ENCODE measurements at places on chromosomes 16 and 17.

- DNase-seq, result no peak
Observed at GRCh38 chr17:79053251-79053925, 21.2 kb upstream of the ENGASE start.

DNA sequence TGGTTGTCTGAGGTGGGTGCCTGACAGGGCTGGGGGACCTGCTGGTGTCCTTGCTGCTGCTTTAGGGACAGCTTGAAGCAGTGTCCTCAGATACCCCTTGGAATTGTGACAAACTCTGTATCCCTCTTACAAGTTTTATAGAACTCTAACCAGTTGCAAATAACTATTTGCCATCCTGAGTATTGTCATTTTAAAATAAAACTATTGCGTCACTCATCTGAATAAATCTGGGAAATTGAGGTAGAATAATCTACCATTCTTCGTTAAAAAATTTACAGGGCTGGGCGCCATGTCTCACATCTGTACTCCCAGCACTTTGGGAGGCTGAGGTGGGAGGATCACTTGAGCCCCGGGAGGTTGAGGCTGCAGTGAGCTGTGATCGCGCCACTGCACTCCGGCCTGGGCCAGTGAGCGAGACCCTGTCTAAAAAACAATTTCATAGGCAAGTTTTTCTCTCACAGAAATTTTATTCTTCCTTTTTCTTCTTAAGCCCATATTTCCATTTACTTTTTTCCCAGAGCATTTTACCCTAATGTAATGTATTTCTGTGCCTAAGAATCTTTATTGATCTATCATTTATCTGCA lies 14.2 kb downstream of the ZNF750 start:
- no peak for DNase-seq

GRCh38 chr17:59846394-59847165 lies 46.2 kb downstream of the TUBD1 start:
- DNase-seq, result peak; percentile 95

- DNase-seq, result no peak
Observed at GRCh38 chr16:66903544-66904427, 14.9 kb downstream of the CDH16 start.

- no peak for DNase-seq
Observed at GRCh38 chr16:74252329-74252728, 44.3 kb upstream of the PSMD7 start.

- peak; percentile 28 for DNase-seq
Observed at GRCh38 chr17:2814481-2815341, 18.5 kb downstream of the RAP1GAP2 start.

- peak; percentile 90 for DNase-seq
Observed at GRCh38 chr16:71540-72401, 660 bp downstream of the RHBDF1 start.

GRCh38 chr17:38706505-38707216 lies 1.6 kb downstream of the MLLT6 start:
- DNase-seq, result peak; percentile 16

DNA sequence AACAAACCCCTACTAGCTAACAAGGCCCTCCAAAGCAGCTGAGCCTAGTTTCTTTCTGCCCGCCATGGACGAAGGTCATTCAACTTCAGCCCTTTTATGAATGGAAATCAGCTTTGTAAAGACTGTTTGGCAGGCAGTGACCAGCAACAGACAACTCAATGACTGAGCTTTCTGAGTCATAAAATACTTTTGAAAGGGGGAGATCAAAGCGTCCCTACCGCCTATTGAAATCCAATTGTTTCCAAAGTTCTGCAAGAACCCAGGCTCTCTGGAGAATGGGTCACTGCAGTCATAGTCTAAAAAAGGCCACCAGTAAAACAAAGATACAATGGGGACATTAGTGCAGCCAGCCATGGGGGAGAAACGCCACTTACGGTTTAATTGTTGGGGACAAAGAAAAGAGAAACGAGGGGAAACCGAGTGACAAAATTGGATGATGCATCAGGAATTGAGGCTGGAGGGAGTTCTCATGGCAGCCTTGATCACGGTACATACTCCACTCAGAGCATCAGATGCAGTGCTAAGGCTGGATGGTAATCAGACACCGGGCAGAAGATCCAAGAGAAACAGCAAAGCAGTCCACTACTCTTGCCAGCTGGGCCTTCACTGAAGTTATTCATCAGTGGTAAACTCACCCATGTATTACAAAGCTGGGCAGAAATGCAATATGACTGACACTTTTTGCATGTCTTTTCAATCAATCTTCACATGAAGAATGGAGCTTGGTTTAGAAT lies 9.8 kb downstream of the ADAMTS18 start:
- no peak for DNase-seq

GRCh38 chr16:56625140-56625942 lies at the start of gene MT1E:
Gene MT1E (plus strand): TSS chr16:56625781. CDS start chr16:56625852, 71 bp downstream.
- peak; percentile 74 for DNase-seq

- peak; percentile 90 for DNase-seq
Observed at GRCh38 chr17:75159196-75160031, 5.1 kb upstream of the JPT1 start.

DNA sequence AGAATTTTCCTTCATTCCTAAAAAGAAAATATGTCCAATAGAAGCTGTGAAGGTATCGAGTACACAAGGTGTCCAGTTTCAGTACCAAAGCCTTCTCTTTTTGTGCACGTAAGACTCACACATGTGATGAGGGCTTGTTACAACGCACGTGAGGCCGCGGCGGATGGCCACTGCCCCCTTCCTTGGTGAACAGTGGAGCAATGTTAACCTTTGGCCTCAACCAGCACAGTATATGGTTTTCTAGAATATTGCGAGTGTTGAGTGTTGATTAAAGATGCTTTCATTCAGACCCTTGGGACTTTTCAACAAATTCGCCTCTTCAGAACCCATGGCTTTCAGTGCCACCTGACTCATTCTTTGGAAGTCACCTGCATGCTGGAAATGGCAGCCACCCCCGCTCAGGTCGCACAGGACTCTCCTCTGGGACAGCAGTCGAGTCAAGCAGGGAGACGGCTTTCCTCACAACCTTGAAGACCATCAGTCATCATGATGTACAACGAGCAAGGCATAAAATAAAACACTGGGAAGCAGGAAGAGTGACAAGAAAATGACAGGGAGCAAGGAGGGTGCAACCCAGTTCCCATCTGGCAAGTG lies 14.5 kb downstream of the MAP1LC3B start:
- DNase-seq, result no peak

DNA sequence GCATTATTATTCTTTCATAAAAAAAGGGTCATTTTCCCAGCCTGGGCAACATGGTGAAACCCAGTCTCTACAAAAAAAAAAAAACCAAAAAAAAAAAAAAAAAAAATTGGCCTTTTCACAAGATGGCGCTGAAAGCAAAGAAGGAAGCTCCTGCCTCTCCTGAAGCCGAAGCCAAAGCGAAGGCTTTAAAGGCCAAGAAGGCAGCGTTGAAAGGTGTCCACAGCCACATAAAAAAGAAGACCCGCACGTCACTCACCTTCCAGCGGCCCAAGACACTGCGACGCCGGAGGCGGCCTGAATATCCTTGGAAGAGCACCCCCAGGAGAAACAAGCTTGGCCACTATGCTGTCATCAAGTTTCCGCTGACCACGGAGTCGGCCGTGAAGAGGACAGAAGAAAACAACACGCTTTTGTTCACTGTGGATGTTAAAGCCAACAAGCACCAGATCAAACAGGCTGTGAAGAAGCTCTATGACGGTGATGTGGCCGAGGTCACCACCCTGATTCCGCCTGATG lies 4.9 kb upstream of the PGAP6 start:
- DNase-seq, result no peak

- DNase-seq, result no peak
Observed at GRCh38 chr17:10042589-10043244, 137.6 kb upstream of the RCVRN start.

DNA sequence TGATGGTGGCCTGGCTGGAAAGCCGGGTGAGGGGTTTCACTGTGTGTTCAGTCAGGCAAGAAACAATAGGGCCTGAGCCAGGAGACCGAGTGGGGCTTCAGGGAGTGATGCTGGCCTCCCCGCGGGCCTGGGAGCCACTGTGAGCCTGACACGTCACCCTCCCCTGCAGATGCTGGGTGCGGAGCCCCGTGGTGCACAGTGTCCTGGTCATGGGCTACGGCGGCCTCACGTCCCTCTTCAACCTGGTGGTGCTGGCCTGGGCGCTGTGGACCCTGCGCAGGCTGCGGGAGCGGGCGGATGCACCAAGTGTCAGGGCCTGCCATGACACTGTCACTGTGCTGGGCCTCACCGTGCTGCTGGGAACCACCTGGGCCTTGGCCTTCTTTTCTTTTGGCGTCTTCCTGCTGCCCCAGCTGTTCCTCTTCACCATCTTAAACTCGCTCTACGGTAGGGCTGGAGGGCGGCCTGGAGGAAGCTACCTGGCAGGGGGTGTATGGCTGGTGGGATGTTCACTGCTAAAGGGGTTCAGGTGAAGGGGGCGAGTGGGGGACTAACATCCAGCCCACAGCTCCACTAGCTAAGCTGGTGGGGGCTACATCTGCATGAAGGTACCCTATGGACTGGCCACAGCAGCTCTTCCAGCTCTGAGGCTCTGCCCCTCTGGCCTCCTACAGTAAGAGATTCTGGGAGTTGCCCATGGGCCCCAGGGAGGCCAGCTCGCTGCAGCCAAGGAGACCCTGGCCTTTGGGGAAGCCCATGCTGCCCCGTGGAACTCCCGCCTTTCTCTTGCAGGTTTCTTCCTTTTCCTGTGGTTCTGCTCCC lies 32.4 kb downstream of the ADGRG5 start:
- no peak for DNase-seq

- no peak for DNase-seq
Observed at GRCh38 chr16:8355675-8356074, 234.6 kb downstream of the TMEM114 start.

DNA sequence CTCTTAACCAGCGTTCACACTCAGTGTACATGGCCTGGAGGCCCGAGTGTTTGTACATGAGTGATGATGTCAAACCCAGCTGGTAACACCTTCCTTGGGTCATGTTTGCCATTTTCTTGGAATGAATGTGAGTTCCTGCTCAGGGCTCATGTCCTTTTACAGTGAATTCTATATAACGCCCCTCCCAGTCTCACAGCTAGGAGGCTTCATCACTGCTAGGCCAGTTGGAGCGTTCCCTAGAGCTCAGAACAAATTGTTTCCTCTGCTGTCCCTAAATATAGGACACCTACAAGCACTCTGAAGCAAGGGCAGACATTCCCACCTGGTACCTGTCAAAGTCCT lies 5.5 kb downstream of the TIMM22 start:
- no peak for DNase-seq

DNA sequence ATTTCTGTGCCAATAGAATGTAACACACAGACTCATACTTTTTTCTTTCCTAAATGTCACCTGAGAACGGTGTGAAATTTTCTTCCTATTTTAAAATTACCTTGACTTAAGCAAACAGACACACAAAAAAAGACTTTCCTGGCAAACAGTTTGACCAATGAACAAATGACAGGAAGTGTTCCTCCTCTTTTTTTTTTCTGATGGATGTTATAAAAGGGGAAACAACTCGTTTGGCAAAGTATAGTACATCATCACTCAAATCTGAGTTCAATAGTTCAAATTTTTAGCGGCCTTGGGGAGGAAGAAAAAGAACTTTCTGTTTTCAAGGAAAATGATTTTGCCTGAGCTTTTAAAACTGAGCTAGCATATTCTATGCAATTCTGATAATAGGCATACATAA lies 19.8 kb downstream of the HS3ST3A1 start:
- DNase-seq, result no peak

DNA sequence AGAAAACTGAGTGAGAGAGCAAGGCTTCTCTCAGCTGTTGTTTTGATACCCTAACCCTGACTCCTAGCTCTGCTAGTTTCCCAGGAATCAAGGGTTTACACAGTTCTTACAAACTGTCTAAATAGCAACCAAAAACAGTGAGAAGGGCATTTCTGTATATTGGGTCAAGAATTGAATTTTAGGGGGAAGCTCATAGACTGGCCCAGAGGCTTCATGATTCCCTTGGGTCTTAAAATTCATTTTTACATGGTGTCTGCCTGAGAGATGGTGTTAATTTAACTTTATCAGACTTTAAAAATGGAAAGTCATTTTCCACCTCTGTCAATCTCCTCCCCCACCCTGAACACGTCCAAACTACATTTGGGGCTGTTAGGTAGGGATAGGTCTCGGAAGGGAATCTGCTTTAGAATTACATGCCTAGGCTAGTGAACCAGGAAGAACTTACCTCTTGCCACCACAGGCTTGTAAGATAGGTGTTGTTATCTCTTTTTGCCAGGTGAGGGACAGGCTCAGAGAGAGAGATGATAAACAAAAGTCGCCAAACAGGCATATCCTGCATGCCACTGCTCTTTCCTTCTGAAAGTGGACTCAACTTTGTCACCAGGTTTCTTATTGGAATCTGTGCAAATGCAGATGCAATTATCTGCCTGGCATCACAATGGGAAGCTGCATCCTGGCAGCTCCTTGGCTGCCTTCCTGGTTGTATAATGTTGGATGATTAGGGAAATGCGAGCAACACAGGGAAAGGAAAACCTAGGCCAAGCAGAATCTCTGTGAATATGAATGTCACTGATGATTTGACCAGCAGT lies 3.1 kb downstream of the PHAF1 start:
- no peak for DNase-seq

DNA sequence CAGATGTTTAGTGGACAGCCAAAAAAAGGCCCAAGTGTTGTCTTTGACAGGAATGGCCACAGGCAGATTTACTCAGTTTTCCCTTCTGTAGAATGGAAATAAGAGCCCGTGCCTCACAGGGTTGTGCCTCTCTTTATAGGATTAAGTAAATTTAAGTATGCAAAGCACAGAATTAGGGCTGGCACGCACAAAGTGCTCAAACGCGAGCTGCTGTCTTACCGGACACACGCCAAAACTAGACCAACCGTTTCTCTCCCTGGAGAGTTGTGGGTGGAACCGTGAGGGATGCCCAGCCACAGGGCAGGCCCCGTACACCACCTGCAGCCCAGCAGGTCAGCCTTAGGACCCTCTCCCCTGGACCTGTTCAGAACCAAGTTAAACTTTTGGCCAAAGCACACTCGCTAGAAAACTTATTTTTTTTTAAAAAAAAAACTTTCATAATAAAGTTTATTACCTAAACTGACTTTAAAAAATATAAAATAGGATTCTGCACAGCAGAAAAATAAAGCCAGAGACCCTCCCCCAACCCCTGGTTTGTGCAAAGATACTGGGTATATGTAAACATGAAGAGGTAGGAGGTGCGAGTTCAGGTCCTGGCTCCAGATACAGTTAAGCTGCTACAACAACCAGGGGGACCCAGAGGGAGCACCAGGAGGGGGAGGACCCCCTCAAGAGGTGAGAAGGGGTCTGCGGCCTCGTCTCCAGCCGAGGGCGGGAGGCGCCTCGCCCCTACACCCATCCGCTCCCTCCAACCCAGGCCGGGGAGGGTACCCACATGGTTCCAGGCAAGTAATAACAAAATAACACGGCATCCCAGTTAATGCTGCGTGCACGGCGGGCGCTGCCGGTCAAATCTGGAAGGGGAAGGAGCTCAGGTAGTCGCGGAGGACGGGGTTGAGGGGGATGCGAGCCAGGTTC lies 1.8 kb downstream of the SOCS1 start:
- DNase-seq, result no peak

GRCh38 chr17:61453566-61454380 lies 1.6 kb downstream of the TBX4 start:
- peak; percentile 28 for DNase-seq

DNA sequence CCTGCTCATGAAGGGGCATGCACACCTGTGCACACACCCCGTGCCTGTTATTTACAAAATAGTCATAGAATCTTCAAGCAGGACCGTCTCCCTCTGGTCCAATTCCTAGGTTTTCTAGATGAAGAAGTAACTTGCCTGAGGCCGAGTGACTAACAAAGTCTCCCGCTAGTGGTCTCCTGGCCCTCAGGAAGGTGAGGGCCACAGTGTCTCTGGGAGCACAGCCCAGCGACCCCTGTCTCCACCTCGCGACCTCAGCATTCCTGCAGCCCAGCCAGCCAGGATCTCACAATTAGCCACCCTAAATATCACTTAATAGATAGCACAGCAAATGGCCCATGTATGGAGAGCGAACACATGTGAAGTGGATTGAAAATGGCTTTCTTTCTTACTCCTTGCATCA lies 30.5 kb upstream of the CACNG1 start:
- DNase-seq, result no peak

Data from mammary epithelial cell (primary cell).